ENCODE measurements at places on chromosomes 11 and 22.

DNA sequence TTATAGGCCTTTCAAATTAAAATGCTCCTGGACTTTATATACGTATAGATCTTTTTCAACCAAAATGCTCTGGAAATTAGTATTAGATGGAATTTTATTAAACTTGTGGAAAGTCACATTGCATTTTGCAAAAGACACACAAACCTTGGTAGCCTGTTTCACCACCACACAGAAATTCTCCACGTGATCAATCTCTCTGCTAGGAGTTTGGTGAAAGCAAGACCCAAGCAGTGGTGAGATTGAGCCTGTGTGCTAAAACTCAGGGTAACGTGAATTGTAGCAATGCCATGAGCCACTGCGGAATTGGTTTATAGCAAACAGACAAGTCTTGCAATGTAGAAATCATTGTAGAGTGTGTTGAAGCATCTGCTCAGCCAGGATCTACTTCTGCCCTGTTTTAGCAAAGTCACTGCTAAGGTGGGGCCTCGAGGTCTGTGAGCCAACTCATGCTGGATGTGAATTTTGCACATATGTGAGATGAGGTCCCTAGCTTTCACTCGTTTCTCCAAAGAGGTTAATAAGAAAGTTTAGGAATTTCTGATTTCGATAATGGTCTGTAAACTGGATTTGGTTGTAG lies 184.8 kb downstream of the DBX1 start:
- no peak for DNase-seq

- peak; percentile 49 for DNase-seq
Measured at GRCh38 chr11:117984476-117984875, 1.7 kb upstream of the IL10RA start.

DNA sequence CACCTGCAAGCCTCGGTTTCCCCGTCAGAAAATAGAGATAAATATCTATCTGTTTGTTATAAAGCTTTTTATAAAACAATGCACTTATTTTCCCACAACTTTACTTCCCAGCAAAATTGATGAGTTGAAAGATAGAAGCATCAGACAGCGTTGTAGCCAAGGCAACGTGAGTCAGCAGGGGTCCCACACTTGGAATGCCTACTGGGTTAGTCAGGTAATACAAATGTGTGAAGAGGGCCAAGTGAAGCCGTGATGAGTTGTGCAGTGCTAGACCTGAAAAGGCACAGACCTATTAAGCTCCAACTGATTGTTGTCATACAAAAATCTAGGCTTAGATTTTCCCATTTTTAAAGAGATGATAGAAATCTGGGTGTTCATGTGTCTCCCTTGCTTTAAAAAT lies 118.7 kb downstream of the PGR start:
- DNase-seq, result no peak

DNA sequence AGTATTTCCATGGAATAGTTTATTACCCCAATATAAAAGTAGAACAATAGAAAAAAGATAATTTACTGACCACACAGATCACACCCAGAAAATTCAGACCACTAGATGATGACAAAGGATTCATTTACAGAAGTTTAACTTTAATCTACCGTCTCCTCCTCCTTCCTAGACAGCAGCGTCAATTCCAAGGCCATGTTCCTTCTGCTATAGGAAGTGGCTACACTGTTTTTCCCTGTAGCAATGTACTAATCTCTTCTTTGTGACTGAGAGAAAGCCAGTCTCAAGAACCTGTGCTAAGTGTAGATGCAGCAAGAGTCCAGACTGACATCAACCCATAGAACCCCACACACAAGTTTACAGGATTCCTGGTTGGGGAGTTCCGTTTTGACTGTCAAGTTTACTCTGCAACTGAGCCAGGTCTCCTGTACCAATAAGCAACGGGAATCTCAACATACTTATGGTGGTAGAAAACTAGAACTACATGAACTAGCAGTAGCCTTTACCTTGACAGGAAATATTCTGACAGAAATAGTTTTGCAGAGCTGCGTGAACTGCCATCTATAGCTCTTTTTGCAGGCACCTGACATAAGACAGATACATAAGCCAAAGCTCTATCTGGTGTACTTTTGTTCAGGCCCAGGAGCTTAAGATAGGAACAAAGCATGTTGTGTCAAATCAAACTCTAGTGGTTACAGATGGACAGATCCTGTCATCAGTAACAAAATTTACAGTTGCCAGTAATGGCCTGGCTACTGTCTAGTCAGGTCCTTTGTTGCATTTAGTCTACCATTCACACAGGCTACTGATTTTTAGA lies 42.9 kb downstream of the MRTFA start:
- DNase-seq, result no peak

DNA sequence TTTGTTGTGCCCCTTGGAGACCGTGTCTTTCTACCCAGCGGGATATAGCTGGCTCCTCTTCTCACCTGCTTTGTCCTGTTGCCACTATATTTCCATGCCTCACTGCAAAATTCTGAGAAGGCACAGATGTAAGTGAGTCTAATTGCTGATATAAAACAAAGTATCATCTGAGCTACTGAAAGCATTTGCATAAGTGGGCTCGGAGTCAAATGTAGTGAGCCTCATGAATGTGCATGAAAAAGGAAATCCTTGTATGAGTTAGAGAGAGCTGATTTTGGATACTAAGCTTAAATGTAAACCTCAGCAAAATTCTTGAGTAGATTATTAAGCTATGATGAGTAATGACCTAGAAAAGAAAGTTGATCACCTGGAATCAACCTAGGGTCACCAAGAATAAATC lies 13.9 kb downstream of the OVCH2 start:
- DNase-seq, result no peak

- DNase-seq, result no peak
Measured at GRCh38 chr11:44335052-44335760, 25.3 kb upstream of the ALX4 start.

GRCh38 chr11:120389693-120390584 lies 53.7 kb downstream of the ARHGEF12 start:
- no peak for DNase-seq

DNA sequence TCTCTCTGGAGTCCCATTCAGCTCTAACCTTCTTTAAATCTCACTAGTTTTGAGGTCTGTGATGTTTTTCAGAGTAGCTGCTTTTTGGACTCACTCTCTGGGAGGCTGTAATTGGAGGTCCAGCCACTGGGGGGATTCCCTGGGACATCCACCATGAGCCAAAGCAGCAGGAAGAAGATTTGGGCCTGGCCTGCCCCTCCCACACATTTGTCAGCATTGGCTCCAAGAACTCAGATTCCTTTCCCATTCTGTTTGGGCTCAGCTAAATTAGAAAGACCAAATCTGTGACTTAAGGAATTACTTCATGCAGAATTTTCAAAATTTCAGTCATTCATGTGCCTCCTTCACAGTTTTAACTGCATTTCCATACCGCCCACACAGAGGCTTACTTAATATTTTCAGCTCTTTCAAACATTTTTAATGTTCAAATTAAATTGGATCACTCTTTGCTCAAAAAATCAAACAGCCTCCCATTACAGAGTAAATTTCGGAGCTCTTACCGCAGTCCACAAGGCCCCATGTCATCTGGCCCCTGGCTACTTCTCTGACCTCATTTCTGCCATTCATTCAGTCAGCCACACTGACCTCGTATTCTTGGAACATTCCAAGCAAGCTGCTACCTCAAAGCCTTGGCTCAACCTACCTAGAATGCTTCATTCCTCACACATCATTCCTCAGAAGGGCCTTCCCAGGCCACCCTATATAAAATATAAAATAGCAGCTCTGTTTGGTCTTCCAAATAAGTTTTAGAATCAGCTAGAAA lies 54.5 kb upstream of the RRAS2 start:
- peak; percentile 27 for DNase-seq

DNA sequence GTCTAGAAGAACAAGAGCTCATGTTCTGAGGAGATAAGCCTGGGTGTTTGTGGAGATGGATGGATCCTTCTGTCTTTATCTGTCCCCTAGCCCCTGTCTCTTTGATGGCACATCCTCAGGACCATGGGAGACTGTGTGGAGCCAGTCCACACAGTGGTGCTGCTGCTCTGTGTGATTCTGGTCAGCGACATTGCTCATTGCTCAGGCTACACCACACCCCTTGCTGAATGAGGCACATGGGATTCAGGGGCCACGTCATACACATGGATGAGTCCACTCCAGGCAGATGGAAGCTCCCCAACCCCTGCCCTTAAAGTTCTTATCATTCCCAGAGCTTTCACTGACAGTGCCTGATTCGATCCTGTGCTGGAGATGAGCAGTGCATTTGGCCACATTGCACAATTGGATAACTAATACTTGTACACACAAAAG lies 222.2 kb downstream of the NAV2 start:
- no peak for DNase-seq

- DNase-seq, result no peak
Measured at GRCh38 chr22:30782613-30783012, 87.9 kb downstream of the OSBP2 start.

DNA sequence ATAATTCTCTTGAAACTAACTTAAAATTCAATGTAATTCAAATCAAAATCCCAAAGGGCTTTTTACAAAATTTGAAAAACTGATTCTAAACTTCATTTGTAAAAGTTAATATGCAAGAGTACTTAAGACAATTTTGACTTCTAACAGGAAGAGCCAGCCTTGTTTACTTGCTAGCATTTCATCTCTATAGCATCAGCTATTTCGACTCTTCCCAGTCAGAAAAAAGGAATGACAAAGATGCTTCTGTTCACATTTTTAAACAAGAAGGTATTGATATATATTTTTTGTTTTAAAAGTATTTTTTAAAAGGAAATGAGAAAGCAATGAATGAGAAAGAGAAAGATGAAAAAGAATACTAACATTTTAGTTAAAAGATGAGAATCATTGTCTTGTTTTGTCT lies 16.4 kb downstream of the SLN start:
- no peak for DNase-seq

GRCh38 chr11:69088676-69089146 lies 40.0 kb downstream of the TPCN2 start:
- peak; percentile 69 for DNase-seq

- no peak for DNase-seq
Measured at GRCh38 chr22:32016081-32016480, 27.0 kb upstream of the SLC5A1 start.

Measured in activated CD4-positive, alpha-beta T cell treated with anti-CD3 and anti-CD28 coated beads, Interleukin-10, Interleukin-2, amounts not matched to agents 100 ng/mL and 50 ng/mL, durations not matched to agents 16 hours and 8 hours (primary cell).